NCI-H526 treated with DMSO at 0.1 percent for 48 hours (cell line): ENCODE measurements at places on chromosomes 4 and X.

GRCh38 chr4:121272526-121272925 lies 108.3 kb downstream of the QRFPR start:
- DNase-seq, result no peak

DNA sequence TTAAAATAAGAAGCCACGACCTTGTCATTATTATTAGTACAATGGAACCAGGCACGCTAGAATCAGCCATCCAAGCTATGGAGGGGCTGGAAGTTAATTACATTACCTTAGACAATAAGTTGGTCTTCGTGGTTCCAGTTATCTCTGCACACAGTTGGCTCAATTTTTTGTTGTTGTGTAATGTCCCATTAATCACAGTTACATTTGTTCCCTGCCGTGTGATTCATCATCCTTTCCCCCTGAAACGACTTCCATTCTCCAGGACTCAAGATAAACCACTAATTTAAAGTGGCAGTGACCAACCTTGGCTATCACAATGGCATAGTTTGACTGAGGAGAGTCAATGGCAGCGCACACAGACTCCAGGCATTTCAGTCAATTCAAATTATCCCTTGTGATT lies 905.0 kb downstream of the RAB28 start:
- DNase-seq, result no peak

GRCh38 chr4:168076989-168077725 lies 15.2 kb upstream of the ANXA10 start:
- DNase-seq, result peak; percentile 34

GRCh38 chr4:71189471-71189870 lies 149.3 kb upstream of the SLC4A4 start:
- no peak for DNase-seq

- no peak for DNase-seq
Observed at GRCh38 chr4:653080-653821, 20.8 kb downstream of the ATP5ME start.

DNA sequence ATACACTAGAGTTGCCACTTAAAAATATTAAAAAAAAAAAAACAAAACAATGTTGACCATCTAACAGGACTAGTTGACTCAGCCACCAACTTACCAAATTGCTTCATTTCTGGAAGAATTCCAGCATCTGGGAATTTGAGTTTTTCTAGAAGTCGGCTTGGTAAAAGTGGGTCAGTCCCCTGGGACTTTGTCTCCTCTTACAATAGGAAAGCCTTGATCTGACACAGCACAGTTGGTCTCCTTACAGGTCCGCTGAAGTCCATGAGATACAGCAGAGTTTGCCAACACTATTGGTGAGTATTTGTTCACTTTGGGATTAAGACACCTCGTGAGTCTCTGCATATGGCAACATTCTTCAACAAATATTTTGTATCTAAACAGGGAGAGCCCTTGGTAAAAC lies 18.2 kb upstream of the DDIT4L start:
- no peak for DNase-seq

DNA sequence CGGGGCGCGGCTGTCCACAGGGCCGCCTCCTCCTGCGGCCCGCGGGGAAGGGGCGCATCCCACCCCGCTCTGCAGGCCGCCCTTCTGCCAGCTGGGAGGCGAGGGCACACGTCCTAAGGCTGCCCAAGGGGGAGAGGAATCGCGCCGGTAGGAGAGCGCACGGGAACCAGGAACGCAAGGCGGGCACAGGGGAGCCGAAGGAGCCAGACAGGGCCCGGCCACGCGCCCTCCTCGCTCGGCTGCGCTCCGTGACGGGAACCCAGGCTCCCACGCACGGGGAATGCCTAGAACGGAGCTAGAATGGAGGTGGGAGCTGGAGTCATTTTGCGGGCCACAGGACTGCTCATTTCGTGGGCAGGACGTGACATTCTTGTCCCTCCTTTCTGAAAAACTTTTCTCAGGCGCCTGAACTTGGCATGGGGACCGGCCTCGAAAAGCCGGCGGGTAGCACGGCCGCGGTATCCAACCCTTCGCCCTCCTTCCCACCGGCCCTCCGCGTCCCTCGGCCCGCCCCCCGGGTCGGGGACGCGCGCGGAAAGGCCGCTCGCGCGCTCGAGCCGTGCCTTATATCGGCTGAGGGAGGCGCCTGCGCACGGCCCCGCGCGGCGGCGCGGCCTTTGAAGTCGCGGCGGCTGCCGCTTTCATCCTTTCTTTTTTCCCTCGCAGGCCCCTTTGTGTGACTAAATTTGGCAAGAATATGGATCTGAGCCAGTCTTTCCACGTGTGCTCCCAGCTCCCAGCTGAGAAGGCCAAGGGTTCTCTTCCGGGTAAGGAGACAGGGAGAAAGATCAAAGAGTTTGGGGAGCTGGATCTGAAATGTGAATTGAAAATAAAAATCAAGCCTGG lies 4.2 kb upstream of the LEF1 start:
- DNase-seq, result peak; percentile 27

- DNase-seq, result no peak
Observed at GRCh38 chr4:183483997-183484396, 20.9 kb upstream of the ING2 start.

- DNase-seq, result peak; percentile 77
Observed at GRCh38 chr4:153218961-153219360, 14.7 kb downstream of the TRIM2 start.

DNA sequence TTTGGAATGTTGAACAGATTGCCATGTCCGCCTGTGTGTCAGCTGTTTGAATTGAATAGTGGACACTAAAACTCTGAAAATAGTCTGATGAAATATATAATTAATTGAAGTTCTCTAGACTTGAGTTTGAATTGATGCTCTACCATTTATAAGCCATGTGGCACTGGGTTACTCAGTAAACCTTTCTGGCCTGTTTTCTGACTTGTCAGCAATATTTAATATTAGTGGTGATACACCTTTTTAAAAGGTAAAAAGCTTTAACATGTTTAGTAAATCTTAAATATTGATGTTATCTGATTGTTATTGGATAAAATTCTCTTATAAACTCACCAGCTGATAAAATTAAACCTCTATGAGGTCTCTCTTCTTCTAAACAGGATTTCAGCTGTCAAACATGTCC lies 695.4 kb upstream of the HS3ST1 start:
- DNase-seq, result no peak

DNA sequence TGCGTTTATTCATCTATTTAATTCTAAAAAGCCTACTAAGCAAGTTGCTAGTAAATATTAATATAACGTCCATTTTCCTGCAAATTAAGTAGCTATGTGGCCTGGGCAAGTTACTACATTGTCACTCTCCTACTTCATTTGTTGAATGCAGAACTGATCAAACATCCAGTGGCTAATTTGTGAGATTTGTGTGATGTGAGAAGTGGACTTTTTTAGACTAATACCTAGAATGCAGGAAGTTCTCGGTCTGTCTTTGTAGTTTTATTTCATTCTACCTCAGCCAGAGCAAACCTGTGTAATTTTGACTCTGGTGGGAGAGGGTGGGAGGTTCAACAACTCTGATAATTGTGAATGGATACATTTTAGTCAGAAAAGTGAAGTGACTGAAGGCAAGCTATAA lies 840 bp downstream of the GUF1 start:
- DNase-seq, result no peak

DNA sequence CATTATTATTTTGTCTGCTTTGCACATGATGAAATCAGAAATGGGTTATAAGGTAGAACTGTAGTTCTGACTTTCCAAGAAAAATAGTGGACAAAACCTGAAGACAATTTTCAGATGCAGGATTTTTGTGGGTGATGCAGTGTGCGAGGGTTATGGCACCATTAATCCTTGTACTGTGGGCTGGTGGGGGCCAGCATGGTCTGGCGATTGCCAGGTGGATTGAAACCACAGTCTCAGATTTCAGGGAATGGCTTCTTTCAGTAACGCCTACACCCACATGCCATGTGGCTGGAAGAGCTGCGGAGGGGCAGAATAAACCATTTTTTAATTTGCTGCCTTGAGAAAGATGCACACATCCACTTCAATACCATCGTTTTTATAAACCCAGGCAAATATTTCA lies 150.5 kb downstream of the ARSF start:
- no peak for DNase-seq

DNA sequence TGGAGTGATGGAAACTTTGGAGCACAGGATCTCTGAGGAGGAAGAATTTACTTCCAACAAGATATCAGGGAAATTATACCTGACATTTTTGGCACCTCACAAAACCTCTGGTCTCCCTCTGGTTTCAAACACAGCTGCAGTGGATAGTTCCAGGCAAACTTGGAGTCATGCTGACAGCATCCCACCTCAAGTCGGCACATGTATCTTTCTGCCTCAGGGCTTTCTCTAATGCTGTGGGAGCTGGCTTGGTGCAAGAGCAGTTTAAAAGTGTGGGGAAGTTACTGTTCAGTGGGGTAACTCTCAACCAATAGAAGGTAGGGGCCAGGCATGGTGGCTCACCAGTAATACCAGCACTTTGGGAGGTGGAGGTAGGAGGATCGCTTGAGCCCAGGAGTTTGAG lies 207.1 kb upstream of the NHS start:
- no peak for DNase-seq

DNA sequence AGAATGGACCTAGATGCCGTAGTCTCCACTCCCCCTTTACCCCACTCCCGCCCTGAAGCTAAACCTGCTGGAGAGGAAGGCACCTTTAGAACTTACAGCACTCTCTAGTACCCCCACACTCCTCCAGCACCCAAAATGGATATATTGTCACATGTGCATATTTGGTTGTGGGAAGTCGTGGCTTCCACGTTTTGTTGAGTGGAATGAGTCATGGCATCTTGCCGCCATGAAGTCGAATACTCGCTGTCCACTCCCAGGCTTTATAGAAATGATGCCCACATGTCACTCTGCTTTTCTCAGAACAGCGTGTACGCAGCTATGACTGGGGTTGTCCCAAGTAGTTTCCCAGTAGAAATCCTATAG lies 545 bp downstream of the ABCE1 start:
- peak; percentile 33 for DNase-seq

GRCh38 chr4:44756559-44756958 lies 30.2 kb upstream of the GNPDA2 start:
- no peak for DNase-seq

GRCh38 chrX:14506866-14507265 lies 22.5 kb upstream of the GLRA2 start:
- no peak for DNase-seq

DNA sequence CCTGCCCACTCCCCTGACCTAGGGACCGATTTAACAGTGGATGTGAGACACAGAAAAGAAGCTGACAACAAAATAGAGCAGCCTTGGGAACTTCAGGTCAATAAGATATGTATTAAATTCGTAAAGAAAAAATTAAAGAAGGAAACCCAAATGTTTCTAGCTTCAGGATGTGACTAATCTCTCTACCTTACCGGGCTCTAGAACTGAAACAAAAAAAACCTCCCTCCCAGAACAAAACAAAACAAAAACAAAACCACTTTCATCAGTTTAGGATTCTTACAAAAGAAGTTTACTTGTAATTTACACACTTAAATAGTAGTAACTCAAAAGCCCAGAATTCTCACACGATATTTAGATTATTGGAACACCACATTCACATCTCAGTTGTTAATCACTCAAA lies 185.8 kb upstream of the RPS6KA3 start:
- no peak for DNase-seq

- DNase-seq, result no peak
Observed at GRCh38 chrX:80174925-80175574, 160.5 kb downstream of the TBX22 start.

- DNase-seq, result no peak
Observed at GRCh38 chr4:23005691-23006090, 313.0 kb downstream of the GBA3 start.

- no peak for DNase-seq
Observed at GRCh38 chr4:23819041-23819511, 70.8 kb downstream of the PPARGC1A start.

DNA sequence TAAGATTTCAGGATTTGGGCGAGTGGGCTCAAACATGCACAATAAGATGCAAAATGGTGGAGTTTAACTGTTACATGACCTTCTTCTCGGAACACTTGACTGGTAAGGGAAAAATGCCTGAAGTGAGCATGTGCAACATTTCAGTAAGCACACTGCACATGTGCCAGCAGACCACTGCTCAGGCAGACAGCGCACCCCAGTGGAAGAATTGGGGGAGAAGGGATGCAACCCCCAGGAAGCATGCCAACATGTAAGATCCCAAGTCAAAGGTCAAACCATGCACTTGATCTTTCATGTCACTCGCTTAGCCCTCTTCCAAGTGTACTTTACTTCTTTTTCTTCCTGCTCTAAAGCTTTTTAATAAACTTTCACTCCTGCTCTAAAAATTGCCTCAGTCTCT lies 256.3 kb downstream of the CENPC start:
- no peak for DNase-seq

DNA sequence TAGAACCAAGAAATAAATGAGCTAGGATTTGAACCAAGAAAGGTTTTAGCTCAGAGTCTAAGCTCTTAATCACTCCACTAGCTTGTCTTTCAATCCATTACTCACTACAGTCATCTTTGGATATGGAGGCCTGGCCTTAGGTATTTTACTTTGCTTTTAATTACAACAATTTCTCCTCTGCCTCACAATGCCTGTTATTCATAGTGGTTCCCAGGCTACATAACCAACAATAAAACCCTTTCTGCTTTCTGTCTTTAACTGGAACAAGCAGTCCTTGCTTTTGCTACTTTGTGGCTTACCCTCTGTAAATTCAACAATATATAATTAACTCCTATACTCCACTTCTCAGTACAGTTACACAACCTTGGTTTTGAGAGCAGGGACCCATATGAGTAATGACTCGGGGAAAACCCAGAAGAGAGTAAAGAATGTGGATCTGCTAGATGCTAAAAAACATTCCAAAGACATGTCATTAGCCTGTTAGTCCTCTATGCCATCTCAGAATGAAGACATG lies 94.7 kb upstream of the NAP1L5 start:
- no peak for DNase-seq

DNA sequence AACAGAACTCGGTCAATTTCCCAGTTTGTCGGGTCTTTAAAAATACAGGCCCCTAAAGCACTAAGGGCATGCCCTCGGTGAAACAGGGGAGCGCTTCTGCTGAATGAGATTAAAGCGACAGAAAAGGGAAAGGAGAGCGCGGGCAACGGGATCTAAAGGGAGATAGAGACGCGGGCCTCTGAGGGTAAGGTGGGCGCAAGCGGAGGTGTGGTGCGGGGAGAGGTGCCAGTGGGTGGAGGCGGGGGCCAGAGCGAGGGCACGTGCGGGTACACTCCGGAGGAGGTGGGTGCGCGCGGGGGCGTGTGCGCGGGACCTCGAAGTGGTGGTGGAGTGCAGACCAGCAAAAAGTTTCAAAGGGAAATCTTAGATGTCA lies 787 bp upstream of the TET2 start:
- DNase-seq, result no peak

- DNase-seq, result no peak
Observed at GRCh38 chr4:108834166-108834834, 71.4 kb upstream of the ETNPPL start.
